Dermis microvascular lymphatic vessel endothelial cell (primary cell): ENCODE measurements at places on chromosomes 13 and 19. TPM values are rescaled to one million over a fixed set of nuclear protein-coding genes. Genes with fewer than 3 reads are reported as not detected.

DNA sequence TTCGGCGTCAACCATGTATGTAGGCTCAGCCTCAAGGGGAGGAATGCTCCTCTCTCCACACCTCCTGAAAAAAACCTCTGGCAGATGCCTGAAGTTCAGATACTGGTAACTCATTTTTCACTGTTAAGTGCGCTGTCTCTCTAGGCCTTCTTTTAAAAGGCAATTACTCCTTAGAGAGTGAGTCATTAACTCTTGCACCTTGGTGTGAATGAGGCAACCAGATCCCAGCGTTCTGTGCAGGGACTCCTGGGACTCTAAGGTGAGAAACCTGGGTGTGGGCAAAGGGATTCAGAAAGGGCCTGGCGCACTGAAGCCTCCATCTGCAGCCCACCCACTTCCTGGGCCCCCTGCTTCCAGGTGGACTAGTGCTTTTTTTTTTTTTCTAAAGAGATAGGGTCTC is 71.7 kb downstream of the SIAH3 start:
- no peak for DNase-seq

The CLEC4G gene
- total RNA-seq = under 0.01 TPM in 1 of 2 replicates, not detected in the other

DNA sequence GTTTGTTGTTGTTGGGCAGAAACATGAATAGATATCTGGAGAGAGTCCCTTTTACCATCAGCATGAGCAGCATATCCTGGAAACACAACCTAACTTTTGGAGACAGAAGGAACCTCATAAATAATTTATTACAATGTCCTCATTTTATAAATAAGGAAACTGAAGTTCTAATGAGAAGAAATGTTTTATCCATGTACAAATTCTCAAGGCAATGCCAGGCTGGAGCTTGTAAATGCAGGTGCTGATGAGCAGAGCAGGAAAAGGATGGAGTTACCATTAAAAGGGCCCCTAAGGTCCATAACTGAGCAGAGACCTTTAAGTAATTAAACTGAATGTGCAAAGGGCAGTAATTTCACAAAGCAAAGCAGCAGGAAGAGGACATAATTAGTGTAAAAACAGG is 17.3 kb downstream of the LCP1 start:
- no peak for DNase-seq

DNA sequence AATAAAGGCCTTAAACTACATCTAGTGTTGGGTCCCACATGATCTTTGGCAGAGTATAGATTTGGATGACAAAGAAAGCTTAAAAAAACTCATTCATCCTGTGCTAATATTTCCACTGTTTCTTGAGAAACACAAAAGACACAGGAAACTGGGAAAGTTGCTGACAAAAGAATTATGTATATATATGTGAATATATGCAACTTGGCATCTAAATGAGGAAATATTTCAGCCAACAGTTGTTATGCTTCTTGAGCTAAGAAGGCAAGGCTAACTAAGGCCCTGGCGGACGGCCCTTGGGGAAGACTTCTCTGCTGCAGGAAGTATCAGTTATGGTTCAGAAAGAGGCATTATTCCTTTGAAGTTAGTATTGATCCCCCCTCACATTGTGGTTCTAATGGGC is 491.8 kb downstream of the DIAPH3 start:
- DNase-seq = peak; percentile 56

The FGF21 gene
- total RNA-seq = not detected in 2 replicates

The EDDM13 gene
- 1.8 and 2.2 TPM in 2 replicates for total RNA-seq

DNA sequence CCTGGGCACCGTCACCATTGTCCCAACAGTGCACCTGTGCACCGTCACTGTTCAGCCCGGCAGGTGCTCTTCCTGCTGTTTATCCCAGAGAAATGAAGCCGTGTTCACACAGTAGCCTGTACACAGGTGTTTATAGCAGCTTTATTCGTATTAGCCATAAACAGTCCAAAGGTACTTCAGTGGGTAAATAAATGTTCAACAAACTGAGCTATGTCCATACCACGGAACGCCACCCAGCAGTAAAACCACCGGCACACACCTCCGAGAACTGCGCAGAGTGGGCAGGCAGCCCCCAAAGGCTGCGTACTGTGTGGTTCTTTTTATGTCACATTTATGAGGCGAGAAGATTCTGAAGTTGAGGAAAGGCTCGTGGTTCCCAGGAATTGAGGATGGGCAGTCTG is 44.9 kb upstream of the DCUN1D2 start:
- no peak for DNase-seq

The ZNF547 gene
- total RNA-seq = 2.3 and 3.0 TPM in 2 replicates

DNA sequence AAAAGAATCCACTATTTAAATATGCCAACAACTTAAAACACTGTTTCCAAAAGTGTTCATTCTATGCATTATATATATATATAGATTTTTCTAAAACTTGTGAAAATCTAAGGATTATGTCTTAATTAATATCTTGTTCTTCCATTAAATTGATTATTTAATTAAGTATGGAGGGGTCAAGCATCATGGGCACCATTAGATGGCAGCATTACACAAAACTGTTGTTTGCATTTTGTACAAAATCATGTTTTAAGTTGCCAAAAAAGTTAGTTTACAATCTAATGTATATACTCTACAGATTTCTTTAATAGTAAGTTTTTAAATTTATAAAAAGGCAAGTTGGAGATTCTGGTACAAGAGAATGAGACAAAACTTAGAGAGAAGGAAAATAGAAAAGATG is 213.2 kb upstream of the EDNRB start:
- no peak for DNase-seq
